ENCODE measurements at places on chromosomes 4 and X.

DNA sequence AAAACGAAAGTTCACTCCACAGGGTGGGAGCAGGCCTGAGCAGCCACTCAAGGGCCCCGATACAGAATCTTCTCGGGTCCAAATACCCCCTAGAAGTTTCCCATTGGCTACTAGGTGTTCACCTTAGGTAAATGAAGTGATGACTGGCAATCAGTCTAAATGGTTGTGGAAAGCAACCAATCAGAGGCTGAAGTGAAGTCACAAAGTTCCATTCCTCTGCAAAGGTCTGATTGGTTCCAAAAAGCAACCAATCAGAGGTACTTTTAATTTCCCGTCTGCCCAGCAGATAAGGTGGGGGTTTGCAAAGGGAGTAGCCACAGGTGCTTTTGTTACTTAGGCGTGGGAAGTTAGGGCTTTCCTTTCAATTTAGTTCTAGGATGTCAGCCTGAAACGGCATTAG is 58.2 kb upstream of the NKAP start:
- no peak for DNase-seq

DNA sequence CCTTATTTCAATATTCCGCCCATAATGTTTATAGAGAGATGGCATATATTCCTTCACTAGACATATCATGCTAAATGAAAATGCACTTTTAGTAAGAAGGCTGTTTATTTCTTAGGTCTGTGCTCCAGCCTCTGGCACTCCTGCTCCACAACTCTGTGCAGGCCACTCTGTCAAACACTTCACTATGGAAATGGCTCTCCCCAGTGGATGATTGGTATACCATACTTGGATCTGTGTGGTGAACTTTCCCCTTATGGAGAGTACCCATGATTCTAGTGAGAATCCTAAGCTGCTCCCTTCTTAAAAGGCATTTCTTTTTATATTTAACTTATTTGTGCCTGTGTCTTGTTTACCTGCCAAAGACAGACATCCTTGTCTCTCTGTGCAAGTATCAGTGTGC is 480.1 kb upstream of the GALNT7 start:
- DNase-seq: no peak

- DNase-seq: no peak
Measured at GRCh38 chr4:133152831-133153481, 3.9 kb downstream of the PCDH10 start.

GRCh38 chrX:51694254-51694653 is 11.6 kb upstream of the CENPVL2 start:
- DNase-seq: no peak

All from NCI-H1930 (cell line).